Activated CD4-positive, alpha-beta T cell treated with anti-CD3 and anti-CD28 coated beads, Interleukin-2, Interleukin-4, amounts not matched to agents 100 ng/mL and 50 ng/mL, durations not matched to agents 16 hours and 8 hours (primary cell): ENCODE measurements at places on chromosomes 12 and 14.

- peak; percentile 99 for DNase-seq
Measured at GRCh38 chr14:24442240-24443052, at the start of gene SDR39U1. TSS of gene SDR39U1 (minus strand) at chr14:24442776. CDS start at chr14:24442769, 7 bp downstream.

GRCh38 chr12:59574406-59574805, 21.4 kb upstream of the SLC16A7 start:
- DNase-seq, result no peak

DNA sequence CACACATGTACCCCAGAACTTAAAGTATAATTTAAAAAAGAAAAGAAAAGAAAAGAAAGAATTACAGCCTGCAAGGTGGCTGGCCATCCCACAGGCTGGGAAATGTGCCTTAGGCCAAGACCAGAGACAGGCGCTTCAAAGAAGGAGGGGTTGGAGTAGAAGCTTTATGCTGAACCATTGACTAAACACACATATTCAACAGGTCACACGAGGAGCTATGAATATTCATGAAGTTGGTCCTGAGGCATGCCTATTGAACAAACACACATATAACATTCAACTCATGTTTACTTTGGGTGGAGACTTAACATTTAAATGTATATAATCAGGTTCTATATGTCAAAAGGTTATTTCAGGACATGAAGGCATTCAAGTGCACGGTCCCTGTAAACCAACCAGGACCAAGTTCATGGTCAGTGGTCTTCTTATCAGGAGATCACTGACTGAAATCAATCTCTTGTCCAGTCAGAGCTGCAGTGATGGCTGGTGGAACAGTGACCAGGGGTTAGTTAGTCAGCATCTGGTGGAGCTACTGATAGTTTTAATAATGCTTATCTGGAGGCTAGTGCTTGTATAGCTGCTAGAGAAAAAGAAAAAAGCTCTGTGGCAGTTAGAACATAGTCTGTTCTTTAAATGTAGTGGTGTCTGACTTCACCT, 35.6 kb upstream of the ITPR2 start:
- no peak for DNase-seq

- no peak for DNase-seq
Measured at GRCh38 chr12:57130941-57131340, 2.7 kb downstream of the LRP1 start.

GRCh38 chr12:96242597-96242996, 48.4 kb downstream of the ELK3 start:
- no peak for DNase-seq

- DNase-seq, result no peak
Measured at GRCh38 chr12:43132291-43132690, 419.7 kb downstream of the ADAMTS20 start.

- no peak for DNase-seq
Measured at GRCh38 chr14:104314251-104314941, 176.0 kb downstream of the KIF26A start.

DNA sequence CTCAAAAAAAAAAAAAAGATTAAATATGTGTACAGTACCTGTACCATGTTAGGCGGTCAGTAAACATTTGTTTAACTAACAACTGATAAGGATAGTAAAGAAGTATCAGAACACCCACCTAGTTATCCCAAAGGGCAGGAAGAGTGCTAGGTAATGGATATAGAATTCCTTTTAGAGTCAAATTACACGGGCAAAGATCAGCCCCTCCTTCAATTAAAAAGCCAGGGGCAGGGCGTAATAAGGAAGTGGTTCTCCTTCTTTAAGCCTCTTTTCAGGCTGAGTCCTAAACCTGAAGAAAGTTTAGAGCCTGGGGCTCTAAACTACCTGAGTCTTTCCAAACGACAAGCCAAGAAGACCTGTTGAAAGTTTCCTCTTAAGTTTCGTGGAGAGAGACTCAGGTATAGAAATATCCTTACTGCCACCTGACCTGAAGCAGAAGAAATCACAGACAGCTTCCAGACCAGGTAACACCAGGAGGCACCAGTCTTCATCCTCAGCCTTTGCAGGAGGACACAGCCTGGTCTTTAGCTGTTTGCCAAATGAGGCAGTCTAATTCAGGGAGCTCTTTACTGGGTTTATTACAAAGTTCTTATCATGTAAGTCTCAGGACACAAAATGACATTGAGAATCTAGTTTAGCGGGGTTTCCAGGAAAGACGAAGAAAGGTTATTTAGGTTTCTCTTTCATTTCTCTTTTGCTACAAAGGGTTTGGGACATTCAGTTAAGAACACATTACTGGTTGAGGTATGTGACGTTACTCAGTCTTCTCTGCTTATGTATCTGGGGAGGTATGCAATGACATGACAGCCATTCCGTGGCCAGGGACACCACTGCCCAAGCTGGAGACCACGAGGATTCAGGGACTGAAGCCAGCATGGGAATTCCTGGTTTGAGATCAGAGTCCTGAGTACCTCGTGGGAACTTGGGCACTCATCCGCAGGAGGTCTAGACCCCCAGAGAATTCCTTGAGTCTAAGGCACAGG, at the start of gene BCL2L14:
BCL2L14 (plus strand) TSS at position 266 of the 983 bp plus-strand sequence. CDS start 8,367 bp downstream, outside the sequence.
- DNase-seq, result peak; percentile 25

DNA sequence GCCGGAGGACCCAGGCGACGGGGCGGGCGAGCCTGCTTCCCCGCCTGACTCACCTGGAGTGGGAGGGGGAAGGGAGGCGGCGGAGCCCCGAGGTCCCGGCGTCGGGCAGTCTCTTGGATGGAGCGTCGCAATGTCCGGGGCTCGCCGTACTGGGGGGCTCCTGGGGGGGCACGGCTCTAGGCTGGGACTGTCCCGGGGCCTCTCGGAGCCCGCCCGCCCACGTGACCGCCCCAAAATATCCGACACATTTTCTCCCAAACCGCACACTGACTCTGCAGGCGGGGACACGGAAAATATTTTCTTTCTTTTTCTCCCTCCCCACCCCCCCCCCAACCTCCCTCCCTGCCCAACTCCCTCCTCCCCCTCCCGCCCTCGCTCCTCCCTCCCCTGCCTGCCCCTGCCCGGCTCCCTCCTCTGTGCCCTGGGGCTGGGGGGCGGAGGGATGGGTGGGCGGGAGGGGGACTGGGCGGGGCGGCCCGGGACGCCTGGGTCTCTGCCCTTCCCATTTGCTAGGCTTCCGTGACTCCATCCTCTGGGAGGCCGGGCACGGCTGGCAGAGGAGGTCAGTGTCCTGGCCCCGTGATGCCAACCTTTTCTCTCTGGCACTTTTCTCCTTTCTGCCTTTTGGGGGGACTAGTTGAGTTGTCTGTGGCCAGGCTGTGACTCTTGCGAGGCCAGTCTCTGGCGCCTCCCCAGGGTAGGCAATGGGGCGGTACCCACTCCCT, at the start of gene RARG:
RARG (minus strand) TSS at position 289 of the 725 bp plus-strand sequence. CDS start 4,664 bp downstream, outside the sequence.
- peak; percentile 53 for DNase-seq

- no peak for DNase-seq
Measured at GRCh38 chr12:126189856-126190255, 1124.6 kb downstream of the AACS start.

DNA sequence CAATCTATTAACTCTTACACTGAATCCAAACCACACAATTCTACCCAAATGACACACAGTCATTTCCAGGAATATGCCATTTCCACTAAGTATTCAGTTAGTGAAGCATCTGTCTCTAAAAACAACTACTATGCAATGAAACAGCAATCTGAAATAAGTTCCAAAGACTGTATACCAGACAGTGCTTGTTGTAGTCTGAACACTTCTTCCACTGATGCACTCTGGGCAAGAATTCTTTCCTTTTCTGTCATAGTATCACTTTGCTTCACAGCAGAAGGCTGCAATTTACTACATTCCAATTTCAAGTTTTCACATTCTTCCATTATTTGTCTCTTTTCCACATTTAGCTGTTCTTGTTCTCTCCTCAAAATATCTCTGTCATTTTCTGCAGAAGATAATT, 25.8 kb downstream of the TRIP11 start:
- DNase-seq, result peak; percentile 34

DNA sequence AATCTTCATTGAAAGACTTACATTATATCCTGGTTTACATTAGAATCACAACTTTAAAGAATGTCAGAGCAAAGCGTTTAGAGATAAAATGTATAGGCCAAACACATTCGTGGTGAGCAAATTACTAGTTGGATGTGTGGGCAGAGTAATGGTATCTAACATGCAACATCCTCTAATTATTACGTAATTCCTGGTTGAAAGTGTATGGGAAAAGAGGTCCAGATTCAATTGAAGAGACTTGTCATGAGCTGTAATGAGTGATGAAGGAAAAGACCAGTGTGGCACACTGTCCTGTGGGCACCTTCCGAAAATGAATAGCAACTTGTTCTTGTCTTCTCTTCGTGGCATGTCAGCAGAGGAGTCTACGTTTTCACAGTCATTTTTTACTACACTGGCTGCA, 192.8 kb downstream of the LRIG3 start:
- no peak for DNase-seq

DNA sequence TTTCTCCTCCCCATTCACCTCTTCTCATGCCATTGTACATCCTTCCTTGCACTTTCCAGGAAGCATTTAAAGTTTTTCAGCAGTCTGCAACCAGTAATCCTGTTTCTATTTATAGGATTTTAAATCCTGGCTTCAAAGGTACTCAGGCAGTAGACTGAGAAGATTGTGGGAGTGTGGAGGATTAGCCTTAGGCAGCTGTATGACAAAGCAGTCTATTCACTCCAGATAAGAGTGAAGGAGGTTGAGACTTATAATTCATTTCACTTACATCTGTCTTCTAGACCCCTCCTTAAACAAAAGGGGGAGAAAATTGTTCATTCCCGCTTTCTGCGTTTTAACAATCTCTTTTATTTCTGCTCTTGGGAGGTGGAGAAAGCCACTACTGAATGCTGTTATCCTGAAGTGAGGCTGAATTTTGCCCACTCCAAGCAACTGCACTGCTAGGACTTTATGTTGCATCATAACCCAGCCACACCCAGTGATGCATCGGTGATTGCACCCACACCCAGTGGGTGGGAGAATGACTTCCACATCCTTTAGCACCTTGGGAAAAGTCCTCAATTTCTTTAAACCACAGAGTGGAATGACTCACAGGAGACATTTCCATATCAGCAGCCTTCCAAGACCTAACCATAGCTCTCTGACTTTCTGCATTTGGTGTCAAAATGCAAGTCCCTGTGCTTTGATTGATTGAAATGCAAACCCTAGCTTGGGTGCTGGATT, 382.5 kb upstream of the ATP2B1 start:
- DNase-seq, result peak; percentile 26

DNA sequence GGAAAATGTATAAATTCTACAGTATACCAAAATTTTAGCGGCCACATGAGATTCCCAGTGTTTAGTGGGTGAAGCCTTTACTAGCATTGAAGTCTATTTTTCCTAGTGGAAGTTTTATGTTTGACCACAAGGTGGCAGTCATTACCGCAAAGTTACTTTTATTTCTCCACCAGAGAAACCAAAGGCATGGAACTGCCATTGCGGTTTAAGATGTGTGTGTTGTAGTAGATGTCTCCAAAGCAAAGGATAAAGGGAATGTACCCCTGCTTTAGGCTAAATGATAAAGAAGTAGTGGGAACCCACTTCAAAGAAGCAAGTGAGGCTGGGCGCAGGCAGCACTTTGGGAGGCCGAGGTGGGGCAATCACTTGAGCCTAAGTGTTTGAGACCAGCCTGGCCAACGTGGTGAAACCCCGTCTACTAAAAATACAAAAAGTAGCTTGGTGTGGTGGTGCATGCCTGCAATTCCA, 140.5 kb downstream of the PRKCH start:
- peak; percentile 69 for DNase-seq

DNA sequence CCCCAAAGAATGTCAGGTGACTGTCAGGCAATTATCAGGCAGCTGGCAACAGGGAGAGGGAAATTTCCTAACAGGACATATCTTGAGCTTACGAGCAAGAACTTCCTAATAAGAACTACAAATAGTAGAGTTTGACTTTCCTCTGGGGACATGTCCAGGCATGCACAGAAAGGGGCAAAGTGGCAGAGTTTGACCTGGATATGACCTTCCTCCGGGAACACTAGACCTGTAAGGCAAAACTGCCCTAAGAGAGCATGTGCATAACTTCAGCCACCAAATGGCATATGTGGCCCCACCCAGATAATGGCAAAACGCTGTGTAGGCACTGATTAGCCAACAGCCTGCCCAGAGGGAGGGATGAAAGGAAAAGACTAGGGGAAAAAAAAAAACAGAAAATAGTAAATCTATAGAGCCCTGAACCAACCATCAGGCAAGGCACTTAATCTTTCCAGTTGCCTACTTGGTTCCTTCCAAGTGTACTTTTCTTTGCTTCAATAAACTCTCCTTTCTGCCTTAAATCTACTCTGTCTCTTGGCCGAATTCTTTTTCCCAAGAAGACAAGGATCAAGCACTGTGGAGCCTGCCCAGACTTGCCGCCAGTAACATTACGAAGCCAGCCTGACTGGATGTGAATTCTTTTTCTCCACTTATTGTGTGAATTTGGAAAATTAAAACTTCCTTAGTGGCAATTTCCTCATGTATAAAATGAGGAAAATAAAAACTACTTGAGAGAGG, 164.1 kb downstream of the SPTSSA start:
- DNase-seq, result no peak

DNA sequence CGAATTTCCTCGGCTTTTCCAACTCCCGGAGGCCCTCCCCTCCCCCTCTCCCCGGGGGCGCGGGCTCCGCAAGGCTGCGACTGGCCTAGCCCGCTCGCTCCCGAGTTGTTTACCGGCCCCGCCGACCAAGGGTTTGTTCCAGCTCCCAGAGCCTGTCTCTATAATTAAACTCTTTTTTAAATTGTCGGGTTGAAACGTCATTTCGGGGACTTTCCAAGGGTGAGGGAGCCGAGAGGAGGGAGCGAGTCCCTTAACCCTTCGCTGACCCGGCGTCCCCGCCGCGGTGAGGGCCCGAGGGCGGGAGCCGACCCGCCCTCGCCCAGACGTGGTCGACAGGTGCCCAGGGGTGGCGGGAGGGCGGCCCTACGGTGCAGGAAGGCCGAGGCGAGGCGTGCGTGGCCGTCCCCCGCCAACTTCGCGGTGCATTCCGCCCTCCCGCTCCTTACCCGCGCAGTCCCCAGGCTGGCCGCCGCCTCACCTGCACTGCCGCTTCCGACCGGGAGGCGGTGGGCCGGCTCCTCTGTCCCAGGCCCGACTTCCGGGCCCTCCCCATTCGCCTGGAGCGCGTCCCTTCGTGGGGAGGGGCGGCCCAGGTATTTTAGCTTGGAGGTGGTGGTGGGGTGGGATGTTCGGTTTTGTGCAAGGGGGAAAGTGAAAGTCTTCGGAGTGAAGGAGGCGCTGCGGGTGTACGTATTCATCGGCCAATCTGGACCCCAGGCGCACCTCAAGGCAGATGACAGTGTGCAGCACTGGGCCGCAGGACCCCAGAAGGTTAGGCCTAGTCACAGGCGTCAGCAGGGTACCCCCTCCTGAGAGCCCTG, 2.9 kb upstream of the ZFP36L1 start:
- peak; percentile 78 for DNase-seq

DNA sequence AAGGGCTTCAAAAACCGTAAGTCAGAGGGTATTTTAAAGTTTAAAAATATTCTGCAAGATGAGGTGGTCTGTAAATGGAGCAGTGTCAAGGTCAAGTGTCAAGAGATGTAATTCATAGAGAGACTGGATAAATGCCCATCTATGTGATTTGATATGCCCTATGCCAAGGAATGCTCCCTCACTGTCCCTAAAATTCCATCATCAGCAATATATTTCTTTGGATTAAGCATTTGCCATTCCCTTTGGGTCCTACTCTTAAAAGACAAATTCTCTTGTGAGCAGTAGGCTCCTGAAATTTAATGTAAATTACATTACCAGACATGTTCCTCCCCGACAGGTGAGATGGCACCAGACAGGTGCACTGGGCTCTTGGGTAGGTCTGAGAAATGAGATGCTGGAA, 16.0 kb upstream of the FOS start:
- no peak for DNase-seq
